Tibial nerve (tissue), 4 donors: ENCODE measurements at places on chromosomes 4 and X. TPM values are rescaled to one million over a fixed set of nuclear protein-coding genes. Genes with fewer than 3 reads are reported as not detected.

The SPATA18 gene
- 2.9 TPM for total RNA-seq

- DNase-seq: no peak
Observed at GRCh38 chr4:151922306-151922705, 161.5 kb upstream of the GATB start.

- no peak for DNase-seq
Observed at GRCh38 chr4:165851256-165851655, 21.8 kb upstream of the TLL1 start.

The FAM50A gene
- 47.5 TPM for total RNA-seq
